GM03348 (cell line): ENCODE measurements at places on chromosomes 16 and 17.

DNA sequence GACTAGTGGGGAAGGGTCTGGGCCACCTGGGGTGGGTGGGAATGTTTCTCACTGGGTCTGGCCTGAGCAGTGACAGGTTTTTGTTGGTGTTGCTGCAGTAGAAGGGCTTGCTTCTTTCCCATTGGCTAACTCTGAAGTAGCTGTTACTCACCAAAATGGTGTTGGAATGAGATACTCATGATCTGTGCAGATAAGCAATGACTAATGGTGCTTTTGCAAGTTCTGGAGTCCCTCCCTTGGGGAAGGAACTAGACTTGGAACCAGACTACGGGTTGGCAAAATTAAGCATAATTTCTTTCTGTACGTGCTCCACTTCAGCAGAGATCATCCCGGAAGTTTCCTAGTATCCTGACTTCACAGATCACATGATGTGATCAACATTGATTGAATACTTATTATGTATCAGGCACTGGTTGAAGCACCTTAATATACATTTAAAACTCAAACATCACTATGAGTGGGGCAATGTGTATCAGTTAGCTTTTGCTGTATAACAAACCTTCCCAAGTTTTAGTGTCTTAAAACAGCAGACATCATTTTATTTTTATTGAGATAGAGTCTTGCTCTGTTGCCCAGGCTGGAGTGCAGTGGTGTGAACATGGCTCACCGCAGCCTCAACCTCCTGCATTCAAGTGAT lies 30.1 kb downstream of the CHP2 start:
- no peak for DNase-seq

DNA sequence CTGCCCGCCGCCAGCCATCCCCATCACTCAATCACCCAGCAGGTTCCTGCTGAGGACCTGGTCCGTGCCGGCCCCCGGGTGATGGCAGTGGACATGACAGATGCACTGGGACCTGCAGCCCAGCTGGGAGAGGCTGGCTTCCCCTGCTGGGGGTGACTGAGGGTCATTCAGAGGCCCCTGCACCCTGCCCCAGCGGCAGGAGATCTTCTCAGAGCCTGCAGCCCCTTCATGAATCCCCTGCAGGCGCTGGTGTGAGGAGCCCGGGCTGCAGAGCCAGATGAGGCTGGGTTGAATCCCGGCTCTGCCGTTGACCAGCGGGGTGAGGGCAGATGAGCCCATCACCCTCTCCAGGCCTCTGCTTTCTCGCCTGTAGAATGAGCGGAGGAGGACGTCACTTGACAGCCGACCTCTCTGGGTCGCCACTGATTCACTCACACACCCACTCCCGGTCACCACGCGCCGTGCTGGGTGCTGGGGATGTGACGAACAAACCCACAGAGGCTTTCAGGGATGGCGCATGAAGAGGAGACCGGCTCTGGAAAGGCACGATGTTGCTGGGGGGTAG lies 95.2 kb upstream of the CIBAR2 start:
- no peak for DNase-seq

DNA sequence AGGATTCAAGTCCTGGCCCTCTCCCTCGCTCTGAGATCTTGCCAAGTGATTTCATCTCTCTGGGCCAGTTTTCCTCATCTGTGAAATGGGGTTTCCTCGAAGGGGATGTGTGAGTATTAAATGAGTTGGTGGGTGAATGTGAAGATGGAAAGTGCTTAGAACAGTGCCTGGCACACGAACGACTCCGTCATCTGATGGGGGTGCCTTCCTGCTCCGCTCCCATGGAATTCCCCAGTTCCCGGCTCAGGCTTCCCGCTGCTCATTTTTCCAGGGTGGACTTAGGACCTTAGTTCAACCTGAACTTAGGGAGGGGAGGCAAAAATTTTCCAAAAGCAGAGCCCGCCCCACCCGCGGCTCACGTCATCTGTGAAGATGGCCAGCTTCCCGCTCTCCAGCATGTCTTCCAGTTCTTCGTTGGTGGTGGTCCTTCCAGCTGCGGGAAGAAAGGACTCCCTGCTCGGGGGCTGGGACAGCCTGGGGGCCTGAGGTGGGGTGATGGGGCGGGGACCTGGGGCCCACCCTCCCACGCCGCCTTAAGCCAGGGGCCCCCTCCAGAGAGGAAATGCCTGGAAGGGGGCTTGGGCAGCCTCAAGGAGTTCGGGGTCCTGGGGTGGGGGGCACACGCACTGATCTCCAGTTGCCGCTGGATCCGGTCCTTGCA lies 11.4 kb downstream of the HSD3B7 start:
- DNase-seq: peak; percentile 53

DNA sequence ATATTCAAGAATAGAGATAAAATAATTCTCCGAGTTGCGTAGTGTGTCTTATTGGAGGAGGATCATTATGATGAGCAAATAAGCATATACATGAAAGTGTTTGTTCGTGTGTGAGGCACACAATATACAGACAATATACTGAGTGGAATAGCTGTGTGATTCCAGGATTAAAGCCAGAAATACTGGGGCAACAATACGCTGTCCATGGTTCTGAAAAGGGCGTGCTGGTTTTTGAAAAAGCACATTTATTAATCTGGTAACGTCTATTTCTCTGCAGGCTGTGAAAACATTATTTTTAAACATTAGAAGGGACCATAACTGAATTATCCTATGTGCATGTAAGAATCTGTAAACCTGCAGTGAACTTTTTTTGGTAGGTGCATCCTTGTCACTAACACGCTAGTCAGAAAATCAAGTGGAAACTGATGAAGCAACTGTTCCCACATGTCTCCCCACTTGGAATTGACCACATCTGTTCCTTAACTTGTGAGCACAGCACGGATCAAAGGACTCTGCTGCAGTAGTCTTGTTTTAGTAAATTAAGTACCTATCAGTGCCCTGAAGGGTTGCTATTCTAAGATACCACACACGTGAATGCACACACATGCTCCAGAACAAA lies 346.0 kb downstream of the GRIN2A start:
- peak; percentile 49 for DNase-seq

DNA sequence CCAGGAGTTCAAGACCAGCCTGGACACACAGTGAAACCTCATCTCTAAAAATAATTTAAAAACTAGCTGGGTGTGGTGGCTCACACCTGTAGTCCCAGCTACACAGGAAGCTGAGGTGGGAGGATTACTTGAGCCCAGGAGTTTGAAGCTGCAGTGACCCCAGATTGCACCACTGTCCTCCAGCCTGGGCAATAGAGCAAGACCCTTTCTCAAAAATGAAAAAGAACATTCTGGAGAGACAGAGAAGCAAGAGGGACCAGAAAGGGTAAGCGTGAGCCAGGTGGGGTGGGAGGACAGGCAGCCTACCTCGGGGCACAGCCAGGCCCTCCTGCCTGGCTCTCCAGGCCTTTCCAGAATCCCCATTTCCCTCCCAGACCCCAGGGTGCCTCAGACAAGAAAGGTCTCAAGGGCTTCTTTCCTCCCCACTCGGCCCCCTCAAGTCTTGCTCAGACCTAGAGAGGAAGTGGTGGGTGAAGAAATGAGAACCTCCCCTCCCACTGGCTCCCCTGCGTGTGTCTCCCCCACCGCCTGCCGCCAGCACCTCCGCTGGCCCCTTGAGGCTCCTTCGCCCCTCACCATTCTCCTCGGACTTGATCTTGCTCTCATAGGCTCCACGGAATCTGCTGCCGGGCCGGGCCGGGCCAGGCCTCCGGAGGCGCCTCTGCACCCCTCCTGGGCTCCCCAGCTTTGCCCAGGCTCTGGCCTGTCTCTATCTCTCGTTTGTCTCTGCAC lies 503 bp downstream of the C16orf54 start:
- DNase-seq: no peak

DNA sequence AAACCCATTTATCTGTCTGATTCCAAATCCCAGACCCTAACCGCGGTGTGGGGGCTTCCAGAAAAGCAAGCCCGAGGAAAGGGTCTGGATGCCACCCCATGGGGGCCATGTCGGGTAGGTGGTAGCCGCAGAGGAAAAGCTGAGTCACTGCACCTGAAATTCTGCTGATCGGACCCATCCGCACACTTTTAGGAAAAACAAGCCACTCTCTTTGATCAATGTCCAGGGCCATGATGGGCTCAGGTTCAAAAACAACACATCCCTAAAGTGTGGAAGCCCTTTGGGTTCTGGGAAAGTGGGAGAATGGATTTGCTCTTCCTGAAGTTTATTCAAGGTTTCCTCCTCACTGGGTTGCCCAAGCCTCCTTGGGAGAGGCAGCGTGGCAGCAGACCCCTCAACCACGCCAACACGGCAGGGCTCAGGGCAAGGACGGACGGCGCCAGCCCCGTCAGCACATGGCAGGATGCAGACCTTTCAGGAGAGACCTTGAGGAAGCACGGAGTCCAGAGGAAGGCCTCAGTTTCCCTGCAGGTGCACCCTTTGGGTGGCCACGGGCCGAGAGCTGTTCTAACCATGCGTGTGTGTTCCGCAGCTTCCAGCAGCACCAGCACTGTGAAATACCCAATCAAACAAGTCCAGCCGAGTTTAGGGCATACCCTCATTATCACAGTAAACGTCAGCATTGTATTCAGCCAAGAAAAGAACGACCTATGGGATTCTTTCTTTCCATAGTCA lies 367.0 kb downstream of the FOXL1 start:
- DNase-seq: no peak

DNA sequence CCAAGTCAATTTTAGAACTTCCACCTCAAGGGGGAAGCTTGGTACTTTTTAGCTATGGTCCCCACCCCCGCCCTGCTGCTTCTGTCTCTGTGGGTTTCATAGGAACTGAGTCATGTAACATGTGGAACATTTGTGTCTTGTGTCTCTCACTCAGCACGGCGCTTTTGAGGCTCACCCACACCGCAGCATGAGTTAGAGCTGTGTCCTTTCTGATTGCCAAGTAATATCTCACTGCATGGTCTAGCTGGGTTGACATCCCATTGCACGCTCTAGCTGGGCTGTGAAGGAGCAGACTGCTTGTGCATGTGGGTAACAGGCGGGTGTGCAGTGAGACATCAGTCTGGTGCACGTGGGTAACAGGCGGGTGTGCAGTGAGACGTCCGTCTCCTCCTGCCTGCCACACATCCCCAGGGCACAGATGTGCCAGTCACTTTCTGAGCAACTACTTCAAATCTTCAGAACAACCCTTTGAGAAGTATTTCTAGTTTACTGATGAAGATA lies 26.4 kb upstream of the SLC7A5 start:
- DNase-seq: peak; percentile 19

DNA sequence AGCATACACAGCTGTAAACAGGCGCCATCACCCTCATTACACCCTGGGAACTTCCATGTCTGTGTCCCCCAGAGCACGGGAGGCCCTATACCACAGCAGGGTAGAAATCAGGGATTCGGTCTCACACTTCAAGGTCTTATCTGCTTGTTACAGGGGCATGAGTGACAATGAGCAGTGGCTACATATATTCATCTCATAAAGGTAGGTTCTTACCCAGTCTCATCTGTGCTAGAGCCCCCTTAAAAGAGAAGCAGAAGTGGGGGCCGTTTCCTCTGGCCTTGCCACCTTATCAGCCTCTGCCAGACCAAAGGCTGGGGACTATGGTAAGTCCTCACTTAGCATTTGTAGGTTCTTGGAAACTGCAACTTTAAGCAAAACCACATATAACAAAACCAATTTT lies 46.5 kb downstream of the IRX5 start:
- DNase-seq: no peak

DNA sequence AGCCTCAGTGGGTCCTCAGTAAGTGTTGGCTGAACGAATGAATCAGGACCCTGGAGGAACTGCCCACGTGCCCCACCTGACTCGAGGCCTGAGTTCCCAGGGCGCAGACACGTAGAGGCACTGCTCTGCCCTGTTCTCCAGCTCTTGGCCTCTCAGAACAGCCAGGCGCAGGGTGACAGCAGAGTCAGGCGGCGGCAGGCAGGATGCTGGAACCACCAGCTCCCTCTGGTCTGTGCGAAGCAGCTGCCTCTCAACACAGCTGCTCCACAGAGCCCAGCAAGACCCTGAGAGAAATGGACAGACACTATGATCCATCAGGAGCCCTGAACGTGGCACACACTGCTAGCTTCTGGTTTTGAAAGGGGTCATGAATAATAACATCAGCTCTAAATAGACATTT lies 53.1 kb upstream of the BCO1 start:
- DNase-seq: no peak

DNA sequence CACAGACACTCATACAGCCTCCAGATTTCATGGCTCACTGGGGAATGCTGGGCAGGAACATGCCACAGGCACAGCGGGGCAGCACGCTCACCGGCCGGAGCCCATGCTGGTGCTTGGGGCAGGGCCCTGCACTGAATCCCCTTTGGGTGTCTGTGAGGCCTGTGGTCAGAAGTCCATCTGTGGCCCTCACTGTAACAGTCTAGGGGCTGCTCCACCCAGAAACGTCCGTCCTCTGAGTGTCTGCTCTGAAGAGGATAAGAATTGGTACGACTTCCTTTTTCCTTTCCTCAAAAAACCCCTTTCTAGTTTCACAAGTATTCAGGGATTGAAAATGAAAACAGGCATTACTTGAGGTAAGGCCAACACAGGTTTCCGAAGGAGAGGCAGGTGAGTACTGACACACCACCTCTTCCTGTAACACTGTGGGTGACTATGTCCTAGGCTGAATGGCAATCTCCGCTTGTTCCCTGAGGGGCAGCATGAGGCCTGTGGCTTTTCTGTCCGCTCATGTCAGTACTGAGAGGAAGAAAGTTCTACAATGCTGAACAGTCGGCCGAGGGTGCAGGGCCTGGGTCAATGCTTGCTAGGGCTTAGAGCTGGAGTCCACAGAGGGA lies 42.5 kb downstream of the TMEM11 start:
- no peak for DNase-seq

GRCh38 chr16:69555437-69555836 lies 10.3 kb upstream of the NFAT5 start:
- no peak for DNase-seq

GRCh38 chr17:13492737-13493122 lies 109.0 kb downstream of the HS3ST3A1 start:
- DNase-seq: no peak

GRCh38 chr17:8685381-8685780 lies 54.9 kb upstream of the MYH10 start:
- DNase-seq: no peak

DNA sequence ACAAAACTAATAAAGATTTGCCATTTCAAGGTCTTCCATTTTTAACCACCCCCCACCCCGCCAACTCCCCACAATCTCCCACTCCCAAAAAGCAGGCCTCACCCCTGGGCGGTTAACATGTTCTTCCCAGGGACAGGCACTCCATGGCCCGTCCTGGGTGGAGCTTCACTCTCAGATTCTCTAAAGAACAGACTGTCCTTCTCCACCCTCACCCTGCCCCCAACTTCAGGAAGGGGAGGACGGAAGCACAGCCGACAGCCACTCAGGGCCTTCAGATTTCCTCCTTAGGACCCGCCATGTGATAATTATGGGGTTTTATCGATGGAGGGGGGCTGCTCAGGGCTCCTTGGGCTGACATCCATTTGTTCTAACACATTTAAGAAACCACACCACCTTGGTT lies 61.9 kb downstream of the ZFHX3 start:
- DNase-seq: peak; percentile 21

DNA sequence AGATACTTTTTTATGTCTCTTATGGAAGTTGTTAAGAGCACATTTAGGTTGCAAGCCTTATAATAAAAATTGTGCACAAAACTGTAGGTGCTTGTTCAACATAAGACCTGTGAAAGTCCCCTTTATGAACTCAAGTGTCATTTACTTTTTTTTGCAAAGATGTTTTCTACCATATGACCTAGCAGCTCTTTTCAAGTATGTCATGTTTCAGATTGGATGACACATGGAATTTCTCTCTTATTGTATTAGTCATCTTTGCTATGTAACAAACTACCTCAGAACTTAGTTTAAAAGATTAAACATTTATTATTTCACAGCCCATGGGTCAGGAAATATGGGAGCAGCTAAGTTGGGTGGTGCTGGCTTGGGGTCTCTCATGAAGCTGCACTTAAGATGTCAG lies 57.9 kb downstream of the PHKB start:
- DNase-seq: no peak

GRCh38 chr17:68204736-68205135 lies 43.1 kb upstream of the AMZ2 start:
- no peak for DNase-seq
